Mesenchymal stem cell (in vitro differentiated cells and primary cell): ENCODE measurements at places on chromosomes 12 and 14.
A peak's percentile ranks its signal among the peaks of the same experiment; 100 is the strongest.

DNA sequence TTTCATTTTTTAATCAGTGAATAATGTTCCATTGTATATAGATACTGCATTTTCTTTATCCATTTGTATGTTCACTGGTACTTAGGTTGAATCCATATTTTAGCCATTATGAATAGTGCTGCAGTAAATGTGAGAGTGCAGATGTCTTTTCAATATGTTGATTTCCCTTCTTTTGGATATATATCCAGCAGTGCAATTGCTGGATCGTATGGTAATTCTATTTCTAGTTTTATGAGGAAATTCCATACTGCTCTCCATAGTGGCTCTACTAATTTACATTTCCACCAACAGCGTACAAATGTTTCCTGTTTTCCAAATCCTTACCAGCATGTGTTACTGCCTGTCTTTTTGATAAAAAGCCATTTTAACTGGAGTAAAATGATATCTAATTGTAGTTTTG lies 288.5 kb upstream of the GARIN2 start:
- DNase-seq: no peak

GRCh38 chr12:90126125-90126524 lies 417.5 kb upstream of the ATP2B1 start:
- DNase-seq: no peak

- no peak for DNase-seq
Observed at GRCh38 chr12:106985479-106985878, 1.5 kb downstream of the MTERF2 start.

GRCh38 chr12:76020731-76021672 lies 10.6 kb downstream of the PHLDA1 start:
- DNase-seq: peak; percentile 99

GRCh38 chr14:34403646-34404045 lies 58.4 kb downstream of the SPTSSA start:
- no peak for DNase-seq

DNA sequence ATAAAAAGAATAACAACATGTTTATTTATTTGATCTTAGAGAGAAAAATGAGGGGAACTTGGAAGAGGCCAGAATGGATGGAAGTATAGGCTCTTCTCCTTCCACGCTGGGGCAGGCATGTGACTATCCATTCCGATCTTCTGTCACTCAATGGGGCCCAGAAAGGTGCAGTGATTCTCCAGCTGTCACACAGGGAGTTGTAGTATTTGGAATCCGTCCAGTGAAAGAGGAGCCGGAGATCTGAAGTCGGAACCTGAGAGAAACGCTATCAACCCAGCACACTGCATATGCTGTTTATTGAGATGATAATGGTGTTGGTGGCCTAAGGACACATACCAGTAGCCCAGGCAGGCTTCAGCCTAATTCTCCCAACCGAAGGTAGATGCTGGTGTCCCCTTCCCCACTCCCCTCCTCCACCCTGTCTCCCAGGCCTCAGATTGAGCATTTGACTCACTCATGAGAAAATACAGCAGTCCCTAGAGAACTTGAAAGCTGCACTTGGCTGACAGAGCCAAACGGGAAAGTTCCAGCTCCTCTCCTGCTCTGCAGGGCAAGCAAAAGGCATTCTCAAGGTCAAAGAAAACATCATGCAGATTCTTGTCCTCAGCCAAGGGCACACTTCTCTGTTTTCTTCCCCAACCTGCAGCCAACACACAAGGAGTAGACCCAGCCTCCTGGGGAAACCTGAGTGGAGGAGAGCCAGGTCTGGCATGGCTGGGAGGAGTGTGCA lies 100.4 kb downstream of the IRF2BPL start:
- no peak for DNase-seq

- no peak for DNase-seq
Observed at GRCh38 chr14:77318006-77318553, 2.6 kb downstream of the POMT2 start.

GRCh38 chr12:66662729-66663128 lies 16.1 kb downstream of the GRIP1 start:
- peak; percentile 2 for DNase-seq

DNA sequence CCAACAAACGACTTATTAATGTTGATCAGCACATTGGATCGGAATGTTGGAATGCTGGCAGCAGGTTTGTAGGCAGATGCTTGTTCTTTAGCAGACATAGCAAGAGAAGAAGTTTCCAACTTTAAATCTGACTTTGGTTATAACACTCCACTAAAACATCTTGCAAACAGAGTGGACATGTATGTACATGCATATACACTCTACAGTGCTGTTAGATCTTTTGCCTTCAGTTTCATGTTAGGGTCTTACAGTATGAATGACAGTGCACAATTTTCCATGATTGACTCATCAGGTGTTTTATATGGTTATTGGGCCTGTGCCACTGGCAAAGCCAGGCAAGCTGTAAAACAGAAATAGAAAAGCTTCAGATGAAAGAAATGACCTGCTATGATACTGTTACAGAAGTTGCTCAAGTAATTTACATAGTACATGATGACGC lies 14.3 kb upstream of the DHRS7 start:
- no peak for DNase-seq

GRCh38 chr12:81083018-81083417 lies 5.1 kb downstream of the ACSS3 start:
- no peak for DNase-seq

- DNase-seq: peak; percentile 2
Observed at GRCh38 chr14:35940291-35940690, 114.2 kb downstream of the BRMS1L start.

GRCh38 chr14:22580625-22581024 lies 8.4 kb downstream of the DAD1 start:
- DNase-seq: no peak

- no peak for DNase-seq
Observed at GRCh38 chr14:93028724-93029076, 87.0 kb downstream of the ITPK1 start.

DNA sequence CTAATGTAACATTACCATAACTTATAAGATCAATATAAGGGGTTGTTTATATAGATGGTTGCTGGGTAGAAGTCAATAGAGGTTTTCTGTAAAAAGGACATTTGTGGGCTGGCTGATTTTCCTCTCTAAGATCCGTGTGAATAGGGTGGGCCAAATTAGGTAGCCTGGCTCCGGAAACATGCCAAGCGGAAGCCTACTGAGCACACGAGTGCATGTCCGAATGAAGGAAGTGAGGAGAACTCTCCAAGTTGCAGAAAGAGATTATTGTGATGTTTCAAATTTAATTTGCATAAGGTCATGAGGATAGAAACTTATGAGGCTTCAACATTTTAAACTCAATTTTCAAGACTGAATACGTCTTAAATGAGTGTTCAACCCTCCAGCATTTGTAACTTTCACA lies 356.7 kb downstream of the SNAPC1 start:
- no peak for DNase-seq

- DNase-seq: no peak
Observed at GRCh38 chr12:124549629-124550028, 17.8 kb downstream of the NCOR2 start.

GRCh38 chr12:117778656-117779055 lies 190.1 kb downstream of the KSR2 start:
- no peak for DNase-seq

- no peak for DNase-seq
Observed at GRCh38 chr12:46865311-46865710, 39.5 kb upstream of the SLC38A4 start.

GRCh38 chr12:48994224-48995085 lies 4.7 kb downstream of the DDN start:
- DNase-seq: no peak

DNA sequence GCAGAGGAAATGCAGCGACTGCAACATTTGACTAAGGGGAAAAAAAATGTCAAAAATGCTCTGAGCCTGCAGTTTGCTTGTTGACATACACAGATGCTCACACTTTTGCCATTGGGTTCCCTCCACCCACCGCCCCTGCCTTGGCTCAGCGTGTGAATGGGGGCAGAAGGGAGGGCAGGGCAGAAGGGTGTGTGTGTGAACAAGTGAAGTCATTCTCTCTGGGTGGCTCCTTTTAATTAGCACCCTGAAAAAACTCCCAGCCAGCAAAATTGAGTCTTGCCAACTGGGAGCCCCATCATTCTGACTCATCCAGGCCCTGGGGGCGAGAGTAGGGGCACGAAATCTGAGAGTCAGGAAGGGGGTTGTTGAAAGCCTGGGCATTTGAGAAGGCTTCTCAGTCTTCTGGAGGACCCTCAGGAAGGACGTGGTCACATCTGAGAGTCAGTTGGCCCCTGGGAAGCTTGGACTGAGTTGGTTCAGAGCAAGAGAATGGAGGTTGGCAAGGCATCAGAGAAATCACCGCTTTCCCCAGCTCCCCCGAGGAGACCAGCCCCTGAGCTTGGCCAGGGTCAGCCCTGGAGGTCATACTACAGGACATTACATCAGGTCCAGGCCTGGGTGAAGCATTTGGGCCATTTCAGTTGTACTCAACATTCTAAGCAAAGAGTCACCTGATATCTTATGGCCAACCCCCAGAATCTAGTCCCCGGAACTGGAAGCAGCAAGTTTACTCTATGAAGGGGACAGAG lies 22.7 kb upstream of the KRT78 start:
- peak; percentile 84 for DNase-seq

DNA sequence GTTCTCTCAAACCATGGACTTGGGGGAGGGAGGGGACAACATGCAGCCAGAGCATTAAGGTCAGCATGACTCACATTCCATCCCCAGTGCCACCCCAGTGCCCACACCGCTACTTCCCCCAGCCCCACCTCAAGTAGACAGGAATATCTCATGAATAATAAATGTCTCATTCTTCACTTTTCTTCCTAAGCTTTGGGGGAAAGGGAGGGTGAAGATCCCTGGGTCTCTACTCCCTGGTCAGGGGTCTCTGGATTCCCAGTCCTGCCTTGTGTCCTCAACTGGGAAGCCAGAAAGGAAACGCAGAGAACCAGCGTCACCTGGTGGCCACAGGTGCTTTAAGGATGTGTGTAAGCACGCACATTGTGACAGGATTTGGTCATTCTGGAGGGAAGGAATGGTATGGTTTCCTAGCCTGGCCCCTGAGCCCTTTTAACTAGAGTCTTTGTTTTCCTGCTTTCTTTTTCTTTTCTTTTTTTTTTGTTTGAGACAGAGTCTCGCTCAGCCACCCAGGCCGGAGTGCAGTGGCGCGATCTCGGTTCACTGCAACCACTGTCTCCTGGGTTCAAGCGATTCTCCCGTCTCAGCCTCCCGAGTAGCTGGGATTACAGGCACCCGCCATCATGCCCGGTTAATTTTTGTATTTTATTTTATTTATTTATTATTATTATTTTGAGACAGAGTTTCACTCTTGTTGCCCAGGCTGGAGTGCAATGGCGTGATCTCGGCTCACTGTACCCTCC lies 3.4 kb downstream of the GPR84 start:
- peak; percentile 86 for DNase-seq

DNA sequence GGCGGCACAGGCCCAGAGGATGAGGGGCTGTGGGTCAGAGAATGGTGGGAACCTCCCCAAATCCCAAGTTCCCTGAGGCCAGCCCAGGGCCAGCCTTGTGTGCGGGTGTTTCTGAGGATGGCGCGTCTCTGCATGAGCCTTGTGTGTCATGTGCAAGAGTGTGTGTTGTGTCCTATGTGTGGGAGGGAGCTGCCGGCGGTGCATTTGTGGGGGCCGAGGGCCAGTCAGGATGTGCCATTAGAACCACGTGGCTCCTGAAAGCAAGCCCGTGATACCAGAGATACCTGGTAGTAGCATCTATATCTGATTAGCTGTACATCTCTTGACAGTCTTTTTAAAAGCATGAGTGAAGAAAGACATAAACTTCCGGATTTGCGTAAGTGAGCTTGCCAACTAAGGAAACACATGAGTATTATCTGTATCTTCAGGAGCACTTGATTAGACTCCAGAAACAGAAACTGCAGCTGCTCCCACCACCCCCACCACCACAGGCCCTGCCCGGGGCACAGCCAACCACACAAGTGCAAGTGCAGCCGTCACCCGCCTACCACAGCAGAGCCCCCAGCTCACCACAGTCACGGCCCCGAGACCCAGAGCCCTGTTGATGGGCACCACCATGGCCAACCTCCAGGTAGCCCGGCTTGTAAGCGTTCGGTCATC lies 19.2 kb downstream of the DDX51 start:
- DNase-seq: no peak

DNA sequence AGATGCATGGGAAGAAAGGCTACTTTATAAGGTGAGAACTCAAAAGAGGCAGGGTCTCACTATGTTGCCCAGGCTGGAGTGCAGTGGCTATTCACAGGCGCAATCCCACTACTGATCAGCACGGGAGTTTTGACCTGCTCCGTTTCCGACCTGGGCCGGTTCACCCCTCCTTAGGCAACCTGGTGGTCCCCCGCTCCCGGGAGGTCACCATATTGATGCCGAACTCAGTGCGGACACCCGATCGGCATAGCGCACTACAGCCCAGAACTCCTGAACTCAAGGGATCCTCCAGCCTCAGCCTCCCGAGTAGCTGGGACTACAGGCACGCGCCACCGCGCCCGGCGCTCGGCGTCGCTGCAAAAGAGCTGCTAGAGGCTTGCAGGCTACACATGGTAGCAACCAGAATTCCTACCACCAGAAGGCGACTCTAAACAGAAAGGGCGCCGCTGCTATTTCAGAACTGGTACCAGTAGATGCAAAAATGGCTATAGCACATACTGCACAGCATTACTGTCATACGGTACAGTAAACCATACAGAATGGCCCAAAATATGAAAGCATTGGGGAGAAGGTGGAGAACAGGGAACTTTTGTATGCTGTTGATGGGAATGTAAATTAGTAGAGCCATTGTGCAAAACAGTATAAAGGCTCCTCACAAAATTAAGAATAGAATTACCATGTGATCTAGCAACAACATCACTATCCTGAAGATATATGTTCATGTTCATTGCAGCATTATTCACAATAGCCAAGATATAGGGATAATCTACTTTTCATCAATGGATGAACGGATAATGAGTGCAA lies 1.2 kb upstream of the NEMF start:
- peak; percentile 83 for DNase-seq

DNA sequence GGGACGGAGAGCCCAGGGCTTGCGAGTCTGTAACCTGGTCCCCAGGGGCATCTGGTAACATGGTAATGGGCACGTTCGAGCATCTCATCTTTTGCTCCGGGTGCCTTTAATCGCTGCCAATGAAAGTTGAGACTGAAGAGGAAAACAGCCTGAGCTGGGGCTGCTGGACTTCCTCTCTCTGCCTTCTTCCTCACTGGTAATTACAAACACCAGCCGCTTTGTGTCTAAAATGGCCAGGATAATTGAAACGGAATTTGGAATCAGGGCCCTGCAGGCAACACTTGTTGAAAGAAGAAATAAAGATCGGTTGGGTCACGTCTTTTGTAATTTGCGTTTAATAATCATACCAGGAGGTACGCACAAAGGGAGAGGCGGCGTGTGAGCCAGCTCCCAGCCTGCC lies 51.5 kb upstream of the GPATCH2L start:
- DNase-seq: no peak

DNA sequence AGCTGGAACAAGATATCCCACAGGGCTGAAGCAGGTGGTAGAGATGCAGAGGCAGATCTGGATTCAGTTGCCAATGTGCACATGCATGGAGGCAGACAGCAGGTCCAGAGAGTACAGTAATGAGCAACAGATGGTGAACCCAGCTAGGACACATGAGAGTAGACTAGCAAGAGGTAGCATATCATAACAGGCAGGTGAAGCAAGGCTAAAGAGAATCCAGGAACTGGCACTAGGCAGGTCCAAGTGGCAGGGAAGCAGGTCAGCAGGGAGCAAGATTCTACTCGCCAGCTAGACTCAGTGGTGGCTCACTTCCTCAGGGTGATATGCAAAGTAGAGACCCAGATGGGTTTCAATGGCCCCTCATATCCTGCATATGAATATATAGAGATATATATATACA lies 15.3 kb upstream of the MYF6 start:
- no peak for DNase-seq
